ENCODE measurements at places on chromosomes 2 and 18.

DNA sequence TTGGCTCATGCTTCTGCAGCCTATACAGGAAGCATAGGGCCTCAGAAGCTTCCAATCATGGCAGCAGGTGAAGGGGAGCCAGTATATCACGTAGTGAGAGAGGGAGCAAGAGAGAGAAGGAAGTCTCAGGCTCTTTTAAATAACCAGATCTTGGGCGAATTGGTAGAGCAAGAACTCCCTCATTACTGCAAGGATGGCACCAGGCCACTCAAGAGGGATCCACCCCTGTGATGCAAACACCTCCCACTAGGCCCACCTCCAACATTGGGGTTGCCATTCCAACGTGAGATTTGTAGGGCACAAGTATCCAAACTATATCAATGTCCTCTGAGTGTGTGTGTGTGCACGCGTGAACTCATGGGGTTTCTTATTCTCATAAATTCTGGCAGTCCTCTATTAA lies 37.6 kb upstream of the RMP24 start:
- DNase-seq, result no peak

- DNase-seq, result no peak
Observed at GRCh38 chr2:165795011-165795410, 964 bp upstream of the GALNT3 start.

GRCh38 chr2:173033084-173033483 lies 42.6 kb upstream of the MAP3K20 start:
- DNase-seq, result no peak

- DNase-seq, result no peak
Observed at GRCh38 chr2:188196343-188197008, 95.2 kb upstream of the GULP1 start.

DNA sequence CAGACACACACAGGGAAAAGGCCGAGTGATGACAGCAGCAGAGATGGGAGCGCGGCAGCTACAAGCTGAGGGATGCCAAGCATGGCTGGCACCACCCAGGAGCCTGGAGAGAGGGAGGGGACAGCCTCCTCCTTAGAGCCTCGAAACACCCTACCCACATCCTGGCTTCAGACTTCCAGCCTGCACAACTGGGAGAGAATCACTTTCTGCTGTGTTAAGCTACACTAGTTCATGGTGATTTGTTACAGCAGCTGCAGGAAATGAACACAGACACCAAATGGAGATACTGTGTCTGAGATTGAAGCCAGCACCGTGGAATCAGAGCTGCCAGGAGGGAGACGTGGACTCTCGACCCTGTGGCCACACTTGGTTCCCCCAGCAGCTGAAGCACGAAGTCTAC lies 27.5 kb upstream of the FOSL2 start:
- no peak for DNase-seq

DNA sequence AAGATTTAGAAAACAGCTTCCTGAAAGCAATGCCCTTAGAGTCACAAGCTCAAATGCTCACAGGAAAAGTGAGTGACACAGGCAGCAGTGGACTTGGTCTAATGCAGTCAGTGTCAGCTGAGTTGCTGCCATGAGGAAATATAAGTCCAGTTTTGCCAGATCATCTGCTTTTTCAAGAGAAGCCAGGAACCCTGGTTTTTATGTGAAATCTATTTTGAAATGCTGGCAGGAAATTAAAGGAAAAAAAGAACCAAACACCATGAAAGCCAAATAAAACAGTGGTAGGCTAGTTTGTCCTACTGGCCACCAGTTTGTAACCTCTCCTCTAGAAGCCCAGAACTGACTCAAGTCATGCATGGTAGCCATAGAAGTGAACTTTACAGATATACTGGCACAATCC lies 109.2 kb downstream of the THADA start:
- no peak for DNase-seq

GRCh38 chr2:210376694-210377093 lies 61.7 kb upstream of the MYL1 start:
- DNase-seq, result no peak

All from iPS-NIHi11 (cell line).